Fibroblast of villous mesenchyme (primary cell): ENCODE measurements at places on chromosomes 4 and X. TPM values are rescaled to one million over a fixed set of nuclear protein-coding genes. Genes with fewer than 3 reads are reported as not detected.

PCDH18 gene
- total RNA-seq, result 181 and 278 TPM in 2 replicates

TMSB15C gene
- 3.9 and 5.2 TPM in 2 replicates for total RNA-seq

IL13RA2 gene
- 2.2 and 2.3 TPM in 2 replicates for total RNA-seq

PNCK gene
- under 0.01 and 0.32 TPM in 2 replicates for total RNA-seq

UGT2B11 gene
- total RNA-seq, result not detected in 2 replicates

CDKL2 gene
- 0.32 and 1.3 TPM in 2 replicates for total RNA-seq

MAGEE1 gene
- total RNA-seq, result 0.64 and 1.7 TPM in 2 replicates
